ENCODE measurements at places on chromosomes 4 and X.

- no peak for DNase-seq
These were observed 162.4 kb upstream of the GPRIN3 start for GRCh38 chr4:89469930-89470375.

DNA sequence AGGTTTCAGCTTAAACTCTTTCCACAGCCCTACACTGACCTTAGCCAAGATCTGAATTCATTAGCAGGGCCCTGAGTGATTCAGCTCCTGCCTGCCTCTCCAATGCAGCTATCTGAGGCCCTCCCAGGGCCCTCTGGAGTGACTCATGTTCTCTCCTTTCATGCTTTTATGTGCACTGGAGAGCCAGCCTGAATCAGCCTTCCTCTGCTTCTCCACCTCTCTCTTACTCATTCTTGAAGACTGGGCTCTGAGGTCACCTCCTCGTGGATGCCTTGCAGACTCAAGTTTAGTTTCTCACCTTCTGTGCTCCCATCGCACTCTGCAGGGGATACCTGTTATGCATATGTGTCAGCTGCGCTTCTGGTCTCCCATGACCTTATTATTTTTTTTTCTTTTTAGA, 3.1 kb upstream of the OCIAD2 start:
- peak; percentile 71 for DNase-seq

DNA sequence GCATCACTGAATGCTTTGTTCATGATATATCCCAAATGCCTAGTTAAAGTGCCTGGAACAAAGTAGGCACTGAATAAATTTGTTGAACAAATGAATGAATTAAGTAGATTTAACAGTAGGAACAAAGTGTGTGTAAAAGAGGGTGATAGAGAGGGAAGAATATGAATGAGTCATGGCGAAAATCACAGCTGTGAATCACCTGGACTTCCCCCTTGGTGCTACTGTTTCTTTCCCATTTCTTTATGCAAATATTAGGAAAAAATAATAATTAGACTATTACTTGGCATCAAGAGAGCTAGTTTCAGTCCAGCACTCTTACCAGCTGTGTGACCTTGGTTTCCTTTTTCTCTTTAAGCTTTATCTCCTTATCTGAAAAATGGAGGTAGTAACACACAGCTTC, 9.2 kb downstream of the SPIN3 start:
- DNase-seq = no peak

DNA sequence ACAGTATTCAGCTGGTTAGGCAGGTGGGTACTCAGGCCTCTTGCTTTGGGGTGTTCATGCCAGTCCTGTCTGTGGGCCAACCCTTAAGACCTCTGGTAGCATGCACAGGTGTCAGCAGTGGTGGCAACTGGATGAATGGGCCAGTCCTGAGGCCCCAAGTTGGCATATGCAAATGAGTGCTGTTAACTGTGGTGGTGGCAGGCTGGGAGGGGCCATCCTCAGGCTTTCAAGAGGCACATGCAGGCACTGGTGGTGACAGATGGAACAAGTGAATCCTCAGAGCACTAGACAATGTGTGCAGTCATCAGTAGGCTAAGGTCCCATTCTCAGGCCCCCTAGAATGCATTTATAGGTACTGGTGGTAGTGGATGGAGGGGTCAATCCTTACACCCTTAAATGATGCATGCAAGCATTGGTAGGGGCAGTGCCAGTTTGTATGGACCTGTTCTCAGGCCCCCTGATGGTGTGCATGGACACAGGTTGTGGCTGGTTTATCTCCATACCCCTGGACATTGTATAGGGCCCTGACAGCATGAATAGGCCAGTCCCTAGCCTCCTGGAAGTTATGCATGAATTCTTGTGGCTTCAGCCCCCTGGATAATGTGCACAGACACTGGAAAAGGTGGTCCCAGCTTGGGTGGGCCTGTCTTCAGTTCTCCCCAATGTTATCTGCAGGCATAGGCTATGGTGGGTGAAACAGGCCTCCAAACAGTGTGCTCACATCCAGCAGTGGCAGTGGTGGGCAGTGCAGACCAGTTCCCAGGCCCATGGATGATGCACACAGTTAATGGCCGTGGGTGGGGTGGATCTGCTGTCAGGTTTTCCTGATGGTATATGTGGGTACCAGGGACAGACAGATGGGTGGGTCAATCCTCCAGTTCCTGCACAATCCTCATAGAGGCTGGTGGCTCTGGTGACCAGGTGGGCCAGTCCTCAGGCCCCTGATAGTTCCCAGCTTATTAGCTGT, 24.7 kb downstream of the TECRL start:
- no peak for DNase-seq

DNA sequence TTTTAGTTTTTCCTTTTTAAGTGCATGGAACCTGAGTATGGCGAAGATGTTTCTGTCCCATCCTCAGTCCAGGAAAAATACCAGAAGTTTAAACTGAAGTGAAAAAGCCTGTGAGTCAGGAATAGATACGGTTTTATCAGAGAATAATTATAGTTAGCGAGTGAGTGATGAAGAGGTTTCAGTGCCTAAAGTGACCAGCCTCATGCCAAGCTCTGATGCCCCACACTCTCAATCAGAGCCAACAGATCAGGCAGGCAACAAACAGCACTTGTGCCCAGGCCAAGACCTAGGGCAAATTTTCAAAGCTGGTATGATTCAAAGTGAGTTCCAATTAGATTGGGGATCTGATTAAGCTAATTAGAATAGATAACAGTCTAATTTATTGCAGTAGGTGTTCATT, 212.8 kb upstream of the NRK start:
- DNase-seq = no peak

DNA sequence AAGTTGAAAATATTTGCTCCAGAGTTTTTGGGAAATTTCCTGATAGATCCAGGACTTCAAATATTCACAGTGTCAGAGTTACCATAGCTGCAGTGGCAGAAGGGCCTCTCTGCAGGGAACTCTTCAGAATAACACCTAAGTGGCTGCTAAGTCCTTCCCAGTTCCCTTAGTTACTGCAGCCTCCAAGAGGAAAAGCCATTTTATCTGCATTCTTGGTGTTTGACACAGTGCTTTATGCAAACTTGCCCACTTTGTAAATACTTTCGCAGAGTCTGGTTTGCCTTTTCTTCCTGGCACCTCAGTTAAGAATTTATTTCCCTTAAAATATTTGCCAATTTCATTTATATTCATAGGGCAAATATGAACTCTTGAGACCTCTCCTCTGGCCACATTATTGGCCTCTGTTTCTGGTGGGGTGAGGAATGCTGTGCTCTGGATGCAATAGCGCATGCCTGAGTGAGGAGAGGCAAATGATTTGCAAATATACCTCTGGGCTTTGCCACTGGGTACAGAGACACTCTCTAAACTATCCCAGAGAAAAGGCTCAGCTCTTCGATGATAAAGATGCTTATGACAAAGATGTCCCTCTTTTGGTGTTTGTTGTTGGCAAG, 566.3 kb upstream of the NR3C2 start:
- peak; percentile 29 for DNase-seq

DNA sequence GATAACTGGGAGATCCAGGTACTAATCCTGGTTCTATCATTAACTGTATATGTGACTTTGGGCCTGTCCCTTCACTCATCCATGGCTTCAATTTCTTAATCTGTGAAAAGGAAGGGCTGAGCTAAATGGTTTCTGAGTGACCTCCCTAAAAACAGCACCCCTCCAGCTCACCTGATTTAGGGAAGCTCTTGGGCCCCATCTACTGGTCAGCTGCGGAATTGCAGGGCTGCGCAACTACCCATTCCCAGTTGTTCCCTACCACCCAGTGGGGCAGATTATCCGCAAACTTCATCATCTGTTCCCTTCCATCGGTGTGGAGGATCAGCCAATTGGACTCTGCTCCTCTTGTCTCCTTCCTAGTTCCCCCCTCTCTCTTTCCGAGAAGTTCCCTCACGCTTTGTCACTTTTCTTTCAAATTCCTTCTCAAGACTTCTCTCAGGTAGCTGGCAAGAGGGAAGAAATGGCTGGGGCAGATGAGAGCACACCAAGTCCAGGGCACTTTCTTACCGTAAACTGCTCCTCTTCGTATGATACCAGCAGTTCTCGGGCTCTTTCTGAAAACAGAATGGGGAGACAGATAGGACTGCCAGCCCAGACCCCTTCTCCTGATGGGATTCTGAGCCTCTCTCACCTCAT, 5.8 kb downstream of the LAS1L start:
- DNase-seq = peak; percentile 58

DNA sequence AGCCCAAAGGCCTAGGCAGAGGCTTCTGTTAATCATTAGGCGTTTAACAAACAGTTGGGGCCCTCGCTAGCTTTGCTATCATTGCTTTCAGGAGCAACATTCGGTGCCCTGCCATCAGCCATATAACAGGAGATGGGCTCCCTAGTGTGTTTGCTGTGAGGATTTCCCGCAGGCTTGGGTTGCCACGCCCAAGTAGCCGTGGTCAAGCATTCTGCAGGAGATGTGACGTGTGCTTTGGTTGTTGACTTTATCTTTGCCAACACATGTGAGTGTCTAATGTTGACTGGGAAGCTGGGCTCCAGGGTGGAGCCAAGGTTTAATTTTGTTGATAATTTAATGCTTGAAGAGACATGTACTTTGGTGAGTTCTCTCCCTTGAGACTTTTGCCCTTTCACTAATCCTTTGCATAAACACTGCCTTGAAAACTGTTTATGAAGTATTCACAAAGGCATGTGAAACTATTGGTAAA, 184.6 kb upstream of the KIT start:
- no peak for DNase-seq

DNA sequence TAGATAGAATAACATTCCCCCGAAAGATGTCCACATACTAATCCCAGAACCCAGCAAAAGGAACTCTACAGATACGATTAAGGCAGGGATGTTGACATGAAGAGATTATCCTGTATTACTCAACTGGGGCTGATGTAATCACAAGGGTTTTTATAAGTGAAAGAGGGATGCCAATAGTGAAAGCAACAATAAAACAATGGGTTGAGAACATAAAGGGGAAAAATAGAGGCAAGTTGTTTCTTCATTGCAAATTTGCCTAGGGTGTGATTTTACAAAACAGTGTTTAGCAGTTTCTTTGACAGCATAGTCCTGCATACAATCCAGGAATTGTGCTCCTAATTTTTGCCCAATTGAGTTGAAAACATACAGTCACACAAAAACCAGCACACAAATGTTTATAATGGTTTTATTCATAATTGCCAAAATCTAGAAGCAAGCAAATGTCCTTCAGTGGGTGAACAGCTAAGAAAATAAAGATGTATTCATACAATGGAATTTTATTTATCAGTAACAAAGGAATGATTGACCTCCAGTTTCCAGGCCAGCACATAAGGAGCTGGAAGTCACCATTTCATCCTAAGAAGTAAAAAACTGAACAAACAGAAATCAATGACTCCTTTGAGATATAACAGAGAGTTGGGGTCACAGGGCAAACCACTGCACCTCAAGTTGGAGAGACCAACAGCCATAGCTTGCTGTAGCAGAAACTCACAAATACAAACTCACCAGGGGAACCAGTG, 107.2 kb downstream of the CENPC start:
- no peak for DNase-seq

GRCh38 chrX:49058794-49059193, at the start of gene CCDC120:
Gene CCDC120 (plus strand): TSS chrX:49058999. CDS start chrX:49062042, 3,043 bp downstream.
- DNase-seq = peak; percentile 67

DNA sequence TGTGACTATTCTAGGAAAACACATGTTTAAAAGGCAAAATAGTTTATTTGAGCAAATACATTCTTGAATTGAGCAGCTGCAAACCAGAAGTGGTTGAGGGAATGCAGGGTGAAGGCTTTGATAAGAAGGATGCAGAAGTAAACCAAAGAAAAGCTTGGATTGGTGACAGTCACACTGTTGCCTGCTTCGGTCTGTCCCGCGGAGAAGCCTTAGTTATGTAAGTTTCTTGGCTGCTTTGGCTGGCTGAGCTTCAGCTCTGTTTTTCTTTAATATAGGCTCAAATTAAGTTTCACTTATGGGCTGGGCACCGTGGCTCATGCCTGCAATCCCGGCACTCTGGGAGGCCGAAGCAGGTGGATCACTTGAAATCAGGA, 67.6 kb downstream of the FAM53A start:
- DNase-seq = no peak

DNA sequence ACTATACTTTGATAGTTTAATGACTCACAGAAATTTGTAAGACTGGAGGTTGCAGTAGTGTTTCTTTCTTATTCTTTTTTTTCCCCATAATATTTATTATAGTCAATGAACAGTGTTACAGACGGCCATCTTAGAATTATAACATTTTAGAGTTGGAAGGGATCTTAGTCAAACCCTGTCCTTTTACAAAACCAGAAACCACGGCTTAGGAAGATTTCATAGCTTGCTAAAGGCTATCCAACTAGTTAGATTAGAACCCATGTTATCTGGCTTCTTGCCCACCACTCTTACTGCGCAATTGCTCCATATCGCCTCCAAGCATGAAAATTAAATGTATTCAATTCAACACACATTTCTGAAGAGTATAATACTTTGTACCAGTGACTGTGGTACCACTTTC, 1.1 kb downstream of the XIAP start:
- no peak for DNase-seq

GRCh38 chr4:107665001-107665400, 55.0 kb downstream of the PAPSS1 start:
- no peak for DNase-seq

GRCh38 chr4:26386386-26386785, 65.6 kb downstream of the RBPJ start:
- DNase-seq = no peak

DNA sequence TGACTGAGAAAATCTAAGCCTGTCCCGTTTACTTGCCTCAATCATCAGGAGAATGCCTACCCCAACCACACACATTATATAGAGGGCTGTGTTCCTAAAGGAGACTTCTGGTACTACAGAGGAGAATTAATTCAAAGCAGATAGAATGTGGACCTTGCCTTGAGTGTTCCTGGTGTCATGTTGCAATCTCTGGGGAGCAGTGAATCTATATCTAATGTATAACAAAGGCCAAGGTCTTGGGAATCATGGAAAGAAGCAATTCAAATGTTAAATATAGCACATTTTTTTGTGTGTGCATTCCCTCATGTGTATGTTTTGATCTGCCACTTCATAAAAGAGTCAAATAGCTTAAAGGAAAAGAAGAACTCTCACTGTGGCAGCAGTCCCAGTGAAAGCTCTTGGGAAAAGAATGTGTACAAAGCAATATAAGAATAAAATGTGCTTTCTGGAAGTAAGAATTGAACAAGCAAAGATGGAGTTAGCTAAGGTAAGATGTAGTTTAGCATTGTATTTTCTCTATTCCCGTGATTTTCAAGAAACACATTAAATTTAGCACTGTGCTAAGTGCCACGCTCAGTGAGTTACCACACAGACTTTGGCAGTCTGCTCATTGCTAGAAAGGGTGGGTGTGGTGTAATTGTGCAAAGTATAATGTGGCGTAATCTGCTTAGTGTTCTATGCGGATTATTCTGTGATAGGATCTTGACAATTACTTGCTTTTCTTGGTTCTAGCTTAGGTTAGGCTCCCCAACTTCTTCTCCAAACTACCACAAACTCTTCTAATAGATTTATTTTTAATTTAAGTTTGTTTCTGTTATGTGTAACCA, 13.7 kb downstream of the ADH6 start:
- DNase-seq = no peak

Measured in Calu3 (cell line).